ENCODE measurements at places on chromosomes 1 and 21.
A peak's percentile ranks its signal among the peaks of the same experiment; 100 is the strongest.

DNA sequence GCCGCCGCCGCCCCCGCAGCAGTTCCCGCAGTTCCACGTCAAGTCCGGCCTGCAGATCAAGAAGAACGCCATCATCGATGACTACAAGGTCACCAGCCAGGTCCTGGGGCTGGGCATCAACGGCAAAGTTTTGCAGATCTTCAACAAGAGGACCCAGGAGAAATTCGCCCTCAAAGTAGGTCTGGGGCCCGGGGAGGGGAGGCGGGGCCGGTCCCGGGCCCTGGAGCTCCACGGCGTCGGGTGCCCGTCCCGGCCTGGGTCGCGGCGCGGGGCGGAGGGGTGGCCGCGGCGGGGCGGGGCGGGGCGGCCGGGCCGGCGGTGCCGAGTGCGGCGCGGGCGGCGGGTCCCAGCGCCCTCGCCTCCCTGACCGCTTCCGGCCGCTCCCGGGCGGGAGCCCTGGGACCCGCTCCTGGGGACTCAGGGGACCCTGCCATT lies 646 bp downstream of the MAPKAPK2 start:
- DNase-seq: no peak

- DNase-seq: no peak
Observed at GRCh38 chr1:22410401-22410800, 41.2 kb upstream of the ZBTB40 start.

DNA sequence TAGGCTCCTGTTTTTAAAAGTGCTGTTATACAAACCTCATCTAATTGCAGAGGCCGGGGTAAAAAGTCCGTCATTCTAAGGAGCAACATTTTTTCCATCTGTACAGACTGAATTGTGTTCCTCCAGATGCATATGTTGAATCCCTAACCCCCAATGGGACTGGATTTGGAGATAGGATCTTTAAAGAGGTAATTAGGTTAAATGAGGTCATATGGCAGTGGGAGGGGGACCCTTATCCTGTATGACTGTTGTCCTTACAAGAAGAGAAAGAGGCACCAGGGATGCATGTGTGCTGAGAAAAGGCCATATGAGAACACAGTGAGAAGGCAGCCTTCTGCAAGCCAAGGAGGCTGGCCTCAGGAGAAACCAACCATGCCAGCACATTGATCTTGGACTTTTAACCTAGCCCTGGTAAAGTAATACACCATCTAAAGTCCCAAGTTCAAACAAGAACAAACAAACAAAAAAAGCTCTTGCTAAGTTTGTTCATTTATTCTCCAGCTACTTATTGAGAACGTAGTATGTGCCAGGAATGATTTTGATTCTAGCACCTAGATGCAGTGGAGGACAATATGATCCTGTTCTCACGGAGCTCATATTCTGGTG lies 352.4 kb downstream of the NTNG1 start:
- DNase-seq: no peak

DNA sequence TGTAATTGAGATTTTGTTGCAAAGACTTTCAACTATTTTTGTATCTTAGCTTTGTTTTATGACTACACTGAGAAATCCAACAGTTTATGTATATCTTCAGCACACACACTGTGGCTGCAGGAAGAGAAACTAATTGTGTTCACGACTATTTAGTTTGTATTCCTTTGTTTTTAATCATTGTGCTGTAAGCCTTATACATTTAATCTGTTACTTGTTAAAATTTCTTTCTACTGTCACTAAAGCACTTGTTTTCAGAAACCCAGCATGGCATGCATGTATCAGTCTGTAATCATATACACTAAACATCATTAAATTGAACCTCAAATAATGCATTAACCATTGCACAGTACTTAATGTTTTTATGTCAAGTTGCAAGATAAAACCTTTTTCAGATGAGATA lies 656 bp downstream of the ANGPTL1 start:
- no peak for DNase-seq

- no peak for DNase-seq
Observed at GRCh38 chr1:53693339-53693738, 45.6 kb downstream of the GLIS1 start.

- no peak for DNase-seq
Observed at GRCh38 chr1:21653744-21654100, 15.4 kb downstream of the RAP1GAP start.

DNA sequence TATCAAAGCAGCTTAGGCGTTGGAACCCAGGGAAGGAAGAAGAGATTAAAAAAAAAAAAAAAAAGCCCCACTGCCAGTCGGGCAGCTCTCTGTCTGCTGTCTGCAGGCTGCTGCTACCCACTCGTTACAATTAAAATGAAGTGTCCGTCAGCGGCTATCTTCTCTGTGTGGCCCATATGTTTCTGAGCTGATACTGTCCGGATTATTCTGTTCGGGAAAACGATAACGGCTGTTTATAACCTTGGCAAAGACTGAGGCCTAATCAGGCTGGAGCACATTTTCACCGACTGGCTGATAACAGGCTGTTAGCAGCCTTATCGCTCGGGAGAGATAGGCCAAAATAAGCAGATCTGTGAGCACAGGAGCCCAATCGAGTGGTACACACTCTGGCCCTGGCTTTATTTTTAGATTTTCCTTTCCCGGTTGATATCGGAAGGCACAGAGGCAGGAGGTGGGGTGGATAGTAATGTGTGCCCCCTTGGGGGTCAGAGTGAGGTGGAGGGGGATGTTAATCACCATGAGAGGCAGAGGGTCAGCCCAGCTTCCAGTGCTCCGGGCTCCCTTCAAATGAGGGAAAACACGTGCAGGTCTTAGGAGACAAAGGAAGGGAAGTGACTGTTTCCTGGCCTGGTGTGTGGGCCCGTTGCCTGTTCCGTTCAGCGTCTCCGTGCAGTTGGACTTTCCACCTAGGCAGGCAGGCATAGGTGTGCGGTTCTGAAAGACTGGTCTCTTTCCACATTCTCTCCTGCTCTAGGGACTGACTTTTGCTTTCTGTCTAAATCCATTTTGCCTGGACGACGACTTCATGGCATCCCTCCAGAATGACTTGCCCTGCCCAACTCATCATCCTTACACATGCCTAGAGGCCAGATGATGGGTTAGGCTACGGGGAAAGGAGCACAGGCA lies 153.4 kb downstream of the PBX1 start:
- DNase-seq: no peak

DNA sequence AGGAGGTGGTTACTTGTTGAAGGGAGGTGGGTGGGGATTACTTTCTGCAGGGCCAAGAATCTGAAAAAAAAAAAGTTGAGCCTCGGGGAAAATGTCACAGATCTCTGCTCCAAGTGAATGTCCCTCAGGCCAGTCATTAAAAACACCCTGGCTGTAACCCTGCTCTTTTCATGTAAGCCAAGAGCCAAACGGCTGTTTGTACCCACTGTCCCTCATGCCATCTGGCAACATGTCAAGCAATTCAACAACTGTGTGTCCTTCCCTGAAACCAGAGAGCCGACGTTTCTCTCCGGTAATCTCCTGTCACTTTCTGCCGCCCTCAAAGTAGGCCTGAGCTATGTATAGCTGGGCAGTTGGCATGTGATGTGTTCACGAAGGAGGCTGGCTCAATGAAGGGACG lies 14.7 kb downstream of the CASQ2 start:
- no peak for DNase-seq

GRCh38 chr1:245807954-245808719 lies 653.4 kb downstream of the KIF26B start:
- DNase-seq: no peak

DNA sequence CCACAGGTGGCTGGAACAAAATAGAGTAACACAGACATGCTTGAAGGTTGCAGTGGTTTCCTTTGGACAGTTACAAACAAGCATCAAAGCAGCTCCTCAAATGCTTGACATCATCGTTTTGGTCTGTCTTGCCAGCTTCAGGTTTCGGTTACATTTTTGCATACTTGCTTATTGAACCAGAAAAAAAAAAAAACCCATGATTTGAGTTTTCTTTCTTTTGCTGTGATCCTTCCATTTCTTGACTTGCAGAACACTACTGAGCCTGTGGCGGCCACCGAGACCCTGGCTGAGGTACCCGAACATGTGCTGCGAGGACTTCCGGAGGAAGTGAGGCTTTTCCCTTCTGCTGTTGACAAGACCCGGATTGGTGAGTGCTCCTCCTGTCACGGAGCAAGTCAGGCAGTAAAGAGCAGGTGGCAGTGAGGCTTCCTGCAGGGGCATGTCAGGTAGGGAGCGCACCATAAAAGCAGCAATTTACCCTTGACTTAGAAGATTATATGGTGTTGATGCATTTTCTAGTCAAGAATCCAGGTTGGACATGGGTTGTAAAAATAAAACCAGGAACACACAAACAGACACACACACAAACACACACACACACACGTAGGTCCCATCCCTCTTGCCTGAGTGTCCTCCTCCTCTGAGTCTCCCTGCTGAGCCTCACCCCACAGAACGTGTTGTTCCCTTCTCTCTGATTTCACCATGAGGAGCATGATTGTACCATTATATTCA lies 30.9 kb downstream of the PRDM2 start:
- peak; percentile 60 for DNase-seq

GRCh38 chr1:167642501-167642826 lies 12.4 kb downstream of the RCSD1 start:
- DNase-seq: no peak

GRCh38 chr1:91189096-91189495 lies 167.3 kb upstream of the ZNF644 start:
- no peak for DNase-seq

GRCh38 chr1:177227978-177228692 lies 57.4 kb downstream of the BRINP2 start:
- DNase-seq: no peak

DNA sequence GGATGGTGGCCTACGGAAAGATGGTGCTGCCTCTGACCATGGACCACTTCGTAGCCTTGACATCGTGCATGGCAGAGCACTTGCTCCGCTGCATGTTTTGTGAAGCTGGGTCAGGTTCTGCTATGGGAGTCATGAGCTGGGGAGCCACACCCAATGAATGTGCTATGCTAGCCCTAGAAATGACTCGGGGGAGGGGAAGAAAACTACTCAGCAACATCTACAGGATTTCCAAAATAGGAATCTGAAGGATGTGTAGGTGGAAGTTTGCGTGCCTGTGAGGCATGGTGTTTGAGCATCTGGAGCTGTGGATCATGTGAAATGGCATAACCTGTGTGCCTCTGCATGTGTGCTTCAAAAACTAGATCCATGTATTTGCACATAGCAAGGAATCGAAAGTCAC lies 247.3 kb downstream of the CACNA1E start:
- no peak for DNase-seq

DNA sequence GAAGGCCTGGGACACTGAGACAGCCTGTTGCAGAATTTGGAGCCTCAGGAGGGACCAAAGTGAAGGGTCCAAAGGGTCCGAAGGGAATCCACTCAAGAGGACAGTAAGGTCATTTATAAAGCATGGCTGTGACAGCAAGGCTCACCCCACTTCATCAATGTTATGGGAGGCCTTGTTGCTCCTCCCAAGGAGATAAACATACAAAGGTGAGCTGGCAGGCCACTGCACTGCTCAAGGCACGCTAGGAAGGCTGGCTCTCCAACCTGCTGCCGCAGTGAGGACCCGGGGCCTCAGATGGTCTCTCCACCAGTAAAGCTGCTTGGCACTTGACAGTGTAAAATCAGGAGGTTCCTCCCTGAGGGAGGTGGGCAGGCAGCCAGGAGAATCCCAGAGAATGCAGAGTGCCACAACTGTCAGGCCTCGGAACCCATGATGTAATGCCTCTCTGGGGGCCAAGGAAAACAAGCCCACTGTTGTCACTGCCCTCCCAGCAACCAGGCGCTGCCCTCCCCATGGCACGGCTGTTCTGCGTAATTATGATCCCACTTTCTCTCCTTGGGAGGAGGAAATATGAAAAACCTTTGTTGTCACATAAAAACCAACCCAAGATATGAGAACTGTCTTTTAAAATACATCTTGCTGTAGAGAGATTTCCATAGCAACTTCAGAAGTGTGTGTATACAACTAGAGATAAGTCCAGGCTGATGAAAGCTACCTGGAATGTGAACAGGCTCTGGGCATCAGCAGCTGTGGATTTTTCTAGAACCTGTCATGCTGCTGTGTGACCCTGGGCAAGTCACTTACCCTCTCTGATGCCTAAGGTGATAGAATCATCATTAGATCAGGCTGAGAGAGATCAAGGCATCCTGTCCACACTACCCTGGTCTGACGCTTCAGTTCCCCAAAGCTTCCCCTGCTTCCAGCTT lies 102.5 kb downstream of the KCNN3 start:
- DNase-seq: no peak

- DNase-seq: no peak
Observed at GRCh38 chr1:209648346-209648745, 3.9 kb downstream of the LAMB3 start.

DNA sequence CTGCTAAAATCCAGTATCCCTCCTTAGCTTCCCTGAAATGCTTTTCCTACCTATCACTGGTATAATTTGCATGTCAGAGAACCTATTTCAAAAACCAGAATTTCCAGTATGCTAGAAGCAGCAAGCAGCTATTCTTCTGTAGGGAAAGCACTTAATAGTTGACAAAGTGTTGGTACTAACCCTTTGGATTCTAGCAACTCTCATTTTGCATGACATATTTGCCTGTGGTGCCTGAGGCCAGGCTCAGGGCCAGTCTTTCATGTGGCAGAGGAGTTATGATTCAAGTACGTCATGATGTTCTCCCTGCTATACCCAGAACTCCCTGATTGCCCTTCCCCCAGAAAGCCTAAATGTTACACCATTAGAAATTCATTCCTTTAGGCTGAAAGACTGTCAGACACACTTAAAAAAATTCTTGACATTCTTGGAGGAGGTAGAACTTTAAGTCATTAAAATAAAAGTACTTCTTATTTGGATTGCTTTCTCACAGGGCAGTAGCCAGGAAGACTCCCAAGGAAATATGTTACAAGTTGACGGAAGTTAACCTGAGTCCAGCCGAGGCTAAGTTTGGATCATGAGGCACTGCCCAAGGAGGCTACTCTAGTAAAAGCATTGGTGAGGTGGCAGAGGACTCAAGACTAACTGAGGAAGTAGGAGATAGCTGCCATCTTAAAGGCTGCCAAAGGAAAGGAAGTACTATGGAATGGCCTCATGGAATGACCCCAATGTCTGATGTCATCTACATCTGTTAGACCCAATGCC lies 298.4 kb upstream of the SPAG17 start:
- DNase-seq: no peak

DNA sequence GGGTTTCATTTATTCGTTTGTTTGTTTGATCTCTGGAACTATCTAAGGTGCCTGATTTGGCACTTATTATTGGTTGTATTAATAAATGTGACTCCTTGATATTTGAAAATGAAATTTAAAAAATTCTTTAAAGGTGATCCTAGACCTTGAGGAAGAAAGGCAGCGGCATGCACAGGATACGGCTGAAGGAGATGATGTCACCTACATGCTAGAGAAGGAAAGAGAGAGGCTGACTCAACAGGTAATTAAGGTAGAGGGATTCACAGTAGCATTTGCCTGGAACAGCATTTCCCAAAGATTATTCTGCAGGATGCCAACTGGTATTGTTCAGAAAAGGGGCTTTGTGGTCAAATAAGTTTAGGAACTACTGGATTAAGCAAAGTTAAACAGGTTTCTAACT lies 54.4 kb upstream of the WNT2B start:
- DNase-seq: no peak

All from stimulated activated CD8-positive, alpha-beta memory T cell treated with anti-CD3 and anti-CD28 coated beads, Interleukin-15, amount 100 ng/mL, for 1 hour (primary cell).